Mesothelial cell of epicardium (in vitro differentiated cells): ENCODE measurements at places on chromosomes 6 and 20.

DNA sequence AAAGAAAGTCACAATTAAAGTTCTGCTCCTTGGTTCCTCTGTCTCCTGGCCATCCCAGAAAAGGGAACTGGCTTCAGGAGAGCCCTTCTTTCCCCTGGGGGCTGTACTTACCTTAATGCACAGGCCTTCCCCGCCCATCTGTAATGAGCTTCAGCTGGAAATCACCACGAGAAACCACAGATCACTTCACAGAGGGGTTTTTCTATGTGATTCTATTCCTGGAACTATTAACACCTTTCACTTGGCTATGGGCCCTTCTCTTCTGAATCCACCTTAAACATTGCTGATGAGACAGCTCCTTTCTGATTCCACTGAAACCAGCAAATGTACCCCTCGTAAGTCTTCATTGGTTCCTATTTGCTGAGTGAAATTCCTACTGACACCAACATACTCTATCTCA is 80.7 kb downstream of the FOXF2 start:
- DNase-seq: no peak

- DNase-seq: no peak
These were observed 54.8 kb upstream of the SPDEF start for GRCh38 chr6:34610819-34611477.

- no peak for DNase-seq
These were observed 402.9 kb upstream of the RUNX2 start for GRCh38 chr6:44925100-44925739.

- no peak for DNase-seq
These were observed 80.5 kb downstream of the DNAAF9 start for GRCh38 chr20:3326779-3327521.

- no peak for DNase-seq
These were observed 122.1 kb upstream of the BCLAF1 start for GRCh38 chr6:136411453-136412354.

- no peak for DNase-seq
These were observed 214.5 kb upstream of the CITED2 start for GRCh38 chr6:139588734-139589593.

DNA sequence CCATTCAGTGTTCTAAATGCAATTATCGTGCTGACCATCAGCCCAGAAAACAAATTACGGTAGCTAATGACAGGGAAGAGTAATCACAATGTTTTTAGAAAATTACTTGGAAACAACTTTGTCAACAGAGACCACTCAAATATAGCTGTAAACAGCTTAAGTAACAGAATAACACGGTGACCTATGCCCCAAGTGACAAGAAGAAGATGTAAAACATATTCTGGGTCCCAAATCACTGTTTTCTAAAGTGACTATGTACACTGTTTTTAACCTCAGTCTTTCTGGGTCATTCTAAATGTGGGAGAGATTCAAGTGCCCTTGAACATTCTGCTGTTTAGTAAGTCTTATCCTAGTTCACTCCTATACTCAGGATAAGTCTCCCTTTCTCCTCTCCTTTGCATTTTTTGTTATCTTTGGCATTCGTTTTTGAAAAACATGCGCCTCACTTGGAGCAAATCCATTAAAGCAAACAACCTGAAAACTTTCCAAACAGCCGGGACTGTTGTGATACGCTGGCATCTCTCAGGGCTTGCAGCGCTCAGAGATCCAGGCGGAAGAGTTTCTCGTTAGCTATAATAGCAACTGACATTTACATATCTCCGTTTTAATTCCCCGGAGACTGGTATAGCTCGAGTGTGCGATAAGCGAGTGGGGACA is 114.5 kb upstream of the SOX4 start:
- DNase-seq: no peak

- DNase-seq: peak; percentile 55
These were observed 15.9 kb downstream of the NDUFAF5 start for GRCh38 chr20:13800728-13801134.

GRCh38 chr20:4112481-4113421 is 97.4 kb upstream of the RNF24 start:
- no peak for DNase-seq

DNA sequence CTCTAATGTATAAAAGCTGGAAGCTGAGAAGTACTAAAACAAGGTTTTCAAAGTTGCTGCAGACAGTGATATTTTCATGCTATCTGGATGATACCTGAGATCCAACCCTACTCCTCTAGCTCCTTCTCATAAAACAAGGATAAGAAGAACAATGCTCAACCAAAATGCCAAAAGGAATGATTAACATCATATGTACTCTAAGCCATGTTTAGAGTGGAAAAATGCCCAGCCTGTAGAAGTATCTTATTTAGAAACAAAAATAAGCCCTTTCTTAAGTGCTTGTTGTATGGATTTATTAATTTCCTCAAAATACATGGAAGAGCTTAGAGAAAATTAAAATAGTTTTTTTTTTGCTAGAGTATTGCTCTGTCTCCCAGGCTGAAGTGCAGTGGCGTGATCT is 23.7 kb downstream of the ECHDC1 start:
- DNase-seq: no peak

GRCh38 chr20:46928580-46929132 is 34.0 kb downstream of the EYA2 start:
- DNase-seq: no peak

DNA sequence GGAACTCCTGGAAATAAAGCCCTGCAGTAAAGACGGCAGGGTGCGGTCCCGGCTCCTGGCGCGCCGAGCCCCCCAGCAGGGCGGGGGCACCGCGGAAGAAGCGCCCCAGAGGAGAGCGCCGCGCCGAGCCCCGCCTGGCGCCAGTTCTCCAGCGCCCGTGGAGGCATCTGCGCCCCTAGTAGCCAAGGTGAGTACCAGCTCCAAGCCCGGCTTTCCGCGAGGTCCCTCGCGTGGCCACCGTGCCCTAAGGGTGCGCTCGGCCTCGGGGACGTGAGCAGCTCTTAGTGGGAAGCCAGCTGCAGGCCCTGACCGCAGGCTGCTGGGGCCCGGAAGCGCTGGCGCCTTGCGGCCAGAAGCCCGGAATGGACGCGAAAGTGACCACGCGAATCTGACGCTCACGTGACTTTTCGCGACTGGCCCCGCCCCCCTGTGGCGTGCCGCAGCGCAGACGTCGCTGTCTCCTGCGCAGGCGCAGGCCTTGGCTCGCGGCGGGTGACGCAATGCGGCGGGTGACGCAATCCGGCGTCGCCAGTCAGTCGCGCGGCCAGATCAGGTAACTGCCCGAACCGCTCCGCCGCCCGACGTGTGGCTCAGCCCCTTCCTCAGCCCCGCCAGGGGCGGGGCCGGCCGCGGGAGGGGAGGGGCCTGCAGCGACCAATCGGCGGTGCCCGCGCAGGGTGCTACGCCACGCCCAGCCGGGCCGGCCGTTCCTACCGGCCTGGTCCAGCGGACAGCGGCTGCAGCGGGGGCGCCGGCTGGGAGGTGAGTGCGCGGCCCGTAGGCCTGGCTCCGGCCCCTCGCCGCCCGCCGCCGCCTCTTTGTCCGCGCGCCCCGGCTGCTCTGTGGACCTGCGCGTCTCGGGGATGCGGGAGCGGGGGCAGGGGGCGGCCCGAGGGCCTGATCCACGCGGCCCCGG is at the start of gene GZF1:
Gene GZF1 (plus strand): TSS at position 707 of the 916 bp plus-strand sequence. CDS start 2,202 bp downstream, outside the sequence.
- peak; percentile 100 for DNase-seq
